ENCODE measurements at places on chromosomes 4 and X.

GRCh38 chr4:8159537-8160232 lies 1.1 kb upstream of the ABLIM2 start:
- DNase-seq, result no peak

GRCh38 chr4:56650262-56651055 lies 30.6 kb downstream of the HOPX start:
- DNase-seq, result no peak

DNA sequence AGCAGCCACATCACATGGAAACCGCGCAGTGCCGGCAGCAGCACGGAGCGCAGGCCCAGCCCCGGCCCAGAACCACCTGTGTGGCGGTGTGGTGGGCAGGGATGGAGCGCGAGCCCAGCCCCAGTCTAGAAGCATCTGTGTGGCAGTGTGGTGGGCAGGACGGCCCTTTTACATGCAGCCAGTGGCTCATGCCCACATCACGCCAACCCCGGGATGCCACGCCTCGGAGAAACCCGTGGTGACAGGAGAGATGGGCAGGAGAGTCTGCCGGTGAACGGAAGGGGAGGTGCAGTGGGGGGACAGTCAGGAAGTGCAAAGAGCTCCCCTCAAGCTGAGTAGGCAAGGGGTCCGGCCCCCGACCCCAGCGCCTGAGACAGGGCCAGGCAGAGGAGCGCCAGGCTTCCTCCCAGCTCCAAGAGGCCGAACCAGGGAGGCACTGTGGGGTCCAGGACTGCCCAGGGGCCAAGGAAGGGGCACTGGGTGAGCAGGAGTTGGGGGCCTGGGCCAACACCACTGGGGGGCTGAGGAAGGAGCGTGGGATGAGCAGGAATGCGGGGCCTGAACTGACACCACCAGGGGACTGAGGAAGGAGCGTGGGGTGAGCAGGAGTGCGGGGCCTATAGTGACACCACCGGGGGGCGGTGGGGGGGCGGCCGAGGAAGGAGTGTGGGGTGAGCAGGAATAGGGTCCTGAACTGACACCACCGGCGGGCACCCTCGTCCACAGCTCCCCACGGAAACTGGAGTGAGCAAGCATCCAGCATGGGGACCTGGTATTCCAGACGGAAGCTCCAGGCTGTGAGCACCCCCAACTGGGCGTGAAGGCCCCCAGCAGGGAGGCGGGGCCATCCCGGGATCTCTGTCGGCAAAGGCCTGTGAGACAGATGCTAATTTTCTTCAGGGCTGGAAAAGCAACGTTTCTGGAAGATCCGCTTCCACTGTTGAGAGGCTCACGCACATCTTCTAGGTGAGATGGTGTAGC lies 28.8 kb downstream of the GAK start:
- no peak for DNase-seq

- DNase-seq, result no peak
Measured at GRCh38 chrX:51608126-51608525, 10.6 kb downstream of the CENPVL3 start.

DNA sequence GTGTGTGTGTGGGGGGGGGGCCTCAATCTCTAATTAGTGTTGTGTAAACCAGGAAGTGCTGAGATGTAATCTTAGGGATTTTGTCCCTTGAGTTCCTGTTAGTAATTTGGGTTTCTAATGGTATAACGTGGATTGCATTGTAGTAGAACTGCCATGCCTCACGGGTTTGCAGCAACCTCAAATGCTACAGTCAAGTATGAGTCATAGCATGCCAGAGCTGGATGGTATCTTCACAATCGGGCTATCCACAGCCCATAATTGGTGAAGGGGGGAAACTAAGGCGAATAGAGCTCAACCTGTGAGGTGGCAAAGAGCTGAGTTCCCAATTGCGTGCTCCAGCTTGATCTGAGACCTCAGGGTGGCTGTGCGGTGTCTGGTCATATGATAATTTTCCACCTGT lies 2.2 kb upstream of the FMR1NB start:
- DNase-seq, result no peak

DNA sequence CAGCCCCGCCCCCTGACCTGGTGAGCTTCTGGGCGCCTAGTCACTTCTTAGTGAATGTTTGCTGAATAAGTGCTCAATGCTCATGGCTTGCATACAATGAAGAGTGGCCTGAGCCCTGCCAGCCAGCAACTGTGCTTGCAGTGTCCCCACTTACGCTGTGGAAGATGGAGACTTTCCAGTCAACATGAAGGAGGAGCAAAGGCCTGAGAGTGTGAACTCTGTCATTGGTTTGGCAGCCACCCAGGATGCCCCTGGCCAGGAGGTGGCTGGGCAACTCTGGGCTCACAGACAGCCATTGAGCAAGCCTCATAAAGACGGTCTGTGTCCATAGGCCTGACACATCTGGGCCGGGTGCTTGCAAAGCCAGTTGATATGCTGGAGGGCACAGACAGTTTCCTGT lies 72.1 kb upstream of the MAMLD1 start:
- DNase-seq, result no peak

DNA sequence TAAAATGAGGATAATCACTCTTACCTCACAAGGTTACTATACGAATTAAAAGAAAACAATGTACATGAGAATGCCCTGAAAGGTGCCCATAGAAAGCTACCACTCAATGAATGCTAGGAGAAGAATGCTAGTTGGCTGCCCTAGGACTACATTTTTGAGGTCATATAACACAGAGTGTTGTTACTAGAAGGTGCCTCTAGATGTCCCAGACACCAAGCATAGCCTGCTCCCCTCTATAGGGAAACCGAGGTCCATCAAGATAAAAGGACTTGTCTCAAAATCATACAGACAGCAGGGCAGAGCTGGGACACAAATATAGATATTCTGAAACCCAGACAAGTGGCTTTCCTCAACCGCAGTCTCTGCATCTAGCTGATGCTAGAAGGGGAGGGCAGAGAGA lies 147.0 kb upstream of the ARHGEF9 start:
- no peak for DNase-seq

GRCh38 chr4:149202117-149202516 lies 613.5 kb downstream of the IQCM start:
- no peak for DNase-seq

DNA sequence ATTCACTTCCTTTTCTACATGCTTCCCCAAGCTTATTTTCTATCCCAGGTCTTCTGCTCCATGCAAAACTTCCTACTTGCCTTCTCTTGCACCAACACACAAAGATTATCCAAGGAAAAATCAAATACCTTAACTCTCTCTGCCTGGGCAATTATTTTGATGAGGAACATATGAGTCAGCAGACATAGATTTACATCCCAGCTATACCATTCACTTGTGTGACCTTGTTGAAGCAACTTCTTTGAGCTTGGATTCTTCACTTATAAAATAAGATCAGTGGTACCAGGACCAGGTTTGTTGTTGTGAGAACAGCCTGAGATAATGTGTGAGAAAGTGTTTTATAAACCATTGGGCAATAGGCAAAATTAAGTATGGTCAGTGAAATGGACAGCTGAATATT lies 39.1 kb upstream of the TMEM192 start:
- no peak for DNase-seq

DNA sequence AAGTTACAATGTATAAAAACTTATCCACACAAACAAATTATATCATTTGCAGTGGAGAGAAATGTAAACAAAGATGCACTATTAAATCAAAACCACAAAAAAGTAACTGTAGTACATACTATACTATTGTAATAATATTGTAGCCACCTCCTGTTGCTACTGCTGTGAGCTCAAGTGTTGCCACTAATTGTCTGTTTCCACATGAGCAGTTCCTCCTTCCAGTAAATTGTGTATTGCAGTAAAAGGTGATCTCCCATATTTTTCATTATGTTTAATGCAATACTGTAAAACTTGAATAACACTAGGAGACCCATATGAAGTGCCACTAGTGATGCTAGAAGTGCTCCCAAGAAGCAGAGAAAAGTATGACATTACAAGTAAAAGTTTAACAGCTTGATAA lies 11.7 kb downstream of the LIN54 start:
- no peak for DNase-seq

GRCh38 chrX:103779141-103779789 lies 2.6 kb downstream of the PLP1 start:
- DNase-seq, result no peak

GRCh38 chr4:9602389-9602914 lies 158.2 kb downstream of the DEFB131A start:
- DNase-seq, result no peak

GRCh38 chrX:31420711-31421151 lies 348.9 kb upstream of the FTHL17 start:
- DNase-seq, result no peak

GRCh38 chr4:21835712-21836111 lies 112.9 kb downstream of the KCNIP4 start:
- DNase-seq, result no peak

- DNase-seq, result no peak
Measured at GRCh38 chr4:76235407-76235806, 16.1 kb upstream of the FAM47E start.

- no peak for DNase-seq
Measured at GRCh38 chr4:133581996-133582619, 433.0 kb downstream of the PCDH10 start.

GRCh38 chr4:89995006-89995405 lies 100.4 kb downstream of the MMRN1 start:
- DNase-seq, result no peak

DNA sequence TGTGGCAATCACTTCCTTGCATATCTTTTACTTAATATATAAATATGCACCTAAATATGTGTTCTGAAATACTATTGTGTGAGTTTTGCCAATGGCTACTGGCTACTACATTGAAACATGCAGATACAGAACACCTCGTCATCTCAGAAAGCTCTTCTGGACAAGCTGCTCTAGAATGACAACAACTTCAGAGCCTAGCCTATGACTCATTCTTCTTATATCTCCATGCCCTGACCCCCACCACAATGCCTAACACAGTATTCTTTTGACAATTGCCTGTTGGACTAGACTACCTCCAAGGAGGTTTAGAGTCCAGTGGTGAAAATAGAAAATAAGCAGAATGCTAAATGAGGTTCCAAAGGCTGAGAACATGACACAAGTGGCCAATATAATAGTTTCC lies 17.6 kb upstream of the DMP1 start:
- DNase-seq, result no peak

DNA sequence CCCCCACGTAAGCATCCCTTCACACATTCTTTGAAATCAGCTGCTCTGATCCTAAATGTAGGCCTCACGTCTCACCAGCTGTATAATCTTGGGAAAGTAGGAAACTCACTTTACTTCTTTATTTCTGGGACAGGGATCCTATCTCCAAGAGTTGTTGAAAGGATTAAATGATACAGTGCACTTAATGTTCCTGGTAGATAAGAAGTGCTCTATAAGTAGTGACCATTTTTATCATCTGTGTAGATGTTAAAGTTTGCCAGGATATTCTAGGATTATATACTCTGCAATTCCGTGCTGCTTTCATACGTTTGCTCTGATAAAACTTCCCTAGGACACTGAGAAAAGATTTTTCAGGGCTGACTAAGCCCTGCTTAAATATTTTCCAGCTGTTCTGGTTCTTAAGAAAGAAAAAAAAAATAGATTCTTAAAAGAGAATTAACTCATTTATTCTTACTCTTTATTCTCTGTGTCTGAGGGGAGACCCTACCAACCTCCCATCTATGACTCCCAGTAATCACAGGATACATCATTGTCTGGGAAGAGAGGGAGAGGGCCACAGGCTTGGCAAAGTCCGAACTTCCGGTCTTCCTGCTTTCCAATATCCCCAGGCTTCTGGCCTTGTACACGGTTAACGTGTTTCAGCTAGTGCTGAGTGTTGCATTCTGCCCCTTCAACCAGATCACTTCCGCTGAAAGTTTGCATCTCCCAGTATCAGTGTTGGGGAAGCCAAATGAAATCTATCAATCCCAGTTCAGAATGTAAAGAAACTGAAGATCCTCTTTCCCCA lies 269.2 kb downstream of the TRIML1 start:
- no peak for DNase-seq

- DNase-seq, result no peak
Measured at GRCh38 chr4:105458001-105458400, 15.9 kb downstream of the PPA2 start.

DNA sequence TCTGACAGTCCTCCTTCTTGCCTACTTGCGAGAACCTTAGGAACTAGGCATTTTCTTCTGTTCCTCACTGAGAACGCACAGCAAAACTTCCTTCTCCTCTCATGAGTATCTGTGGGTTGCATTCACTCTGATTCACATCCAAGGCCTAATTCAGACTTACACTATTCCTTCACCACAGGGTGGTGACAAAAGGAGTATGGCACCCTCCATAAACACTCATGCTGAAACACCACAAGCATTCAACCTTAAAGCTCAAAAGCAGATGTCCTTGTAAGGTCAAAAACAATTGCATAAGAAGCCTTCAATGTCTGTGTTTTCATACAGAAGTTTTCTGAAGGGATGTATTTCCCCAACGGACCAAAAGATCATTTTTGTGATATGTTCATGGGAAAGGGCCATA lies 147.3 kb downstream of the CORIN start:
- DNase-seq, result no peak

GRCh38 chr4:120084327-120084726 lies 17.7 kb upstream of the MAD2L1 start:
- DNase-seq, result no peak

DNA sequence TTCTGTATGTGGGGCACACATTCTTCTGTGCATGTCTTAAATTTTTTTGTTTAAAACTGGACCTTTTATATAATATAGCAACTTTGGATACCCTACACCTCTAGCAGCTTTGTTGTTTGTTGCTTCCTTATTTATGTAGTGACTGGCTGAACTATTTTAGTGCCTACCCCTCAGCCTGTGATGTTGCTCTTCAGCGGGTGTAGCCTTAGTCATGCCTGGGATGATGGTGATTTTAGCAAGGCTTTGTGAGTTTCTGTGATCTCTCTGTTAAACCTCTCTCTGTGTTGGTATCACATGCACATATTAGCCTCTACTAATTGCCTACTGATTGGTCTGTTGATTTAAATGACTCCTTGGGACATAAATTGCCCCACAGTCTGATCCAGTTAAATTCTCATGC lies 22.8 kb downstream of the USP9X start:
- no peak for DNase-seq

- DNase-seq, result no peak
Measured at GRCh38 chr4:168852933-168853713, 156.9 kb downstream of the CBR4 start.

- no peak for DNase-seq
Measured at GRCh38 chr4:140081641-140082390, 72.2 kb downstream of the MAML3 start.

DNA sequence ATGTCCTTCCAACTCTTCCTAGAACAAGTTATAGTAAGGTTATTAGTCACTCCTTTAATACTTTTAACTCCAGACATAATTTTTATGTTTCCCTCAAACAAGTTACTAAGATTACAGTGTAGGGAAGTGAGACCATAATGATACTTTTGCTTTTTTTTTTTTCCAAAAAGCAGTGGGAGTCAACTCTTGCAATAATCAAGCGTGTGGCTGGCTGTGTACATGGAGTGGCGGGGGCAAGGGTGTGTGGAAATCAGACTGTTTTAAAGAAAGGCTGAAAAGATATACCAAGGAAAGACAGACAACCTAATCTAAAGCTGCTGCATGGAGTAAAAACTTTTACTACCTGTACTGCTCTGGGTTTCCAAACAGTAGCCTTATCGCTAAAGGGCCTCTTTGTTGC lies 4.1 kb downstream of the NOA1 start:
- DNase-seq, result no peak

GRCh38 chr4:97653701-97654100 lies 489.6 kb downstream of the STPG2 start:
- no peak for DNase-seq

- DNase-seq, result no peak
Measured at GRCh38 chrX:10620121-10620699, at the start of gene MID1. MID1 (minus strand) TSS chrX:10620585; CDS start chrX:10567547, 53,038 bp downstream.
